ENCODE measurements at places on chromosomes 6 and 20. TPM values are rescaled to one million over a fixed set of nuclear protein-coding genes. Genes with fewer than 3 reads are reported as not detected.

- no peak for DNase-seq
These were observed 84.1 kb downstream of the BTBD9 start for GRCh38 chr6:38555606-38556005.

The SCUBE3 gene
- total RNA-seq = not detected

DNA sequence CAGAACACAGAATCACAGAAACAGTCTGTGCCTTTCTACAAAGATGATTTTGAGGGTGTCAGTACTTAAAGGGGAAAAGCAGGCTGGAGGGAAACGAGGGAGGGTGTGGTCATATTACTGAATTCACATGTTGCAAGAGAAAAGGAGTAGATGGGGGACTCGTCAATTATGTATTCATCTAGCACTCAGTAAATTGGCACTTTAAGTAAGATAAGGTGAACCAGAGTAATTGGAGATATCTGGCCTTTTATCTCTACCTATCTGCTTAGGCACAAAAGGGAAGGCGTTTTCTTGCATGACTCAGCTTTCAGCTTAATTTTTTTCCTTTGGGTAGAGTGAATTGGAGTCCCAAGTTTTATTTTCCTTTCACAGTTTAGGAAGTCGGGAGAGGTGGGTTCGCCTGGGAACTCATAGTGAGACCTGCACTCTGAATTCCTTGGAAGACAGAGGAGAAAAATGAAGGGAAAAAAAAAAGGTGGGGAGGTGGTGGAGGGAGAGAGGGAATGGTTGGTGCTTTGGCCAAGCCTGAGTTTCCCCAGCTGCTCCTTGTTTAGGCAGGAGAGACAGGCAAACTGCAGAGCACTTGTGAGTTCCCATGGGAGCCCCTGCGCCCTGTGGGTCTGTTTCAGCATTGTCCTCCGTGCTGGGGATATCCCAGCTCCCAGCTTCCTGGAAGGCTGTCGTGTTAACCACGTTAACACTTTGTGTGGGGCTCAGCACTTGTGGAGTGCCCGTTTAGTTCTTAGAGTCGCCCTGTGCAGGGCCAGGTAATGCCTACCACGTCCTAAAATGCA is 19.7 kb upstream of the GTSF1L start:
- no peak for DNase-seq

The RPS6KA2 gene
- total RNA-seq = 0.51 TPM
